SK-MEL-5 (cell line): ENCODE measurements at places on chromosomes 12 and 14.
A peak's percentile ranks its signal among the peaks of the same experiment; 100 is the strongest.

GRCh38 chr14:75831455-75831854 lies 150.3 kb downstream of the TGFB3 start:
- DNase-seq, result no peak

GRCh38 chr12:133081159-133081780 lies 547 bp downstream of the ZNF140 start:
- no peak for DNase-seq

DNA sequence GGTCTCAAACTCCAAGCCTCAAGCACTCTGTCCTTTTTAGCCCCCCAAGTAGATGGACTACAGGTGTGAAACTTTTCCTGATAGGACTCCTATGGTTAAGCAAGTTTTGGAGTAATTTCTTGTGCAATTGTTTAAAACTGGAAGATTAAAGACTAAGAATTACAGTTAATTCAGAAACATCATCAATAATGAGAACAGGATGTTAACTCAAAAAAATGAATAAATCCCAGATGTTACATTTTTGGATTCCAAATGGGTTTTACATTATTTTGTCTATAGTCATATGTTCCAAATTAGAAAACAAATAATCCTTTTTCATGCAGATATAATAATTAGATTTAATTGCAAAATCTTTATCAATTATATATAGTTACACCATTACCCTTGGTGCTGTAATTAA lies 24.4 kb upstream of the KITLG start:
- no peak for DNase-seq

GRCh38 chr14:67853715-67854114 lies 34.1 kb downstream of the RAD51B start:
- DNase-seq, result no peak

DNA sequence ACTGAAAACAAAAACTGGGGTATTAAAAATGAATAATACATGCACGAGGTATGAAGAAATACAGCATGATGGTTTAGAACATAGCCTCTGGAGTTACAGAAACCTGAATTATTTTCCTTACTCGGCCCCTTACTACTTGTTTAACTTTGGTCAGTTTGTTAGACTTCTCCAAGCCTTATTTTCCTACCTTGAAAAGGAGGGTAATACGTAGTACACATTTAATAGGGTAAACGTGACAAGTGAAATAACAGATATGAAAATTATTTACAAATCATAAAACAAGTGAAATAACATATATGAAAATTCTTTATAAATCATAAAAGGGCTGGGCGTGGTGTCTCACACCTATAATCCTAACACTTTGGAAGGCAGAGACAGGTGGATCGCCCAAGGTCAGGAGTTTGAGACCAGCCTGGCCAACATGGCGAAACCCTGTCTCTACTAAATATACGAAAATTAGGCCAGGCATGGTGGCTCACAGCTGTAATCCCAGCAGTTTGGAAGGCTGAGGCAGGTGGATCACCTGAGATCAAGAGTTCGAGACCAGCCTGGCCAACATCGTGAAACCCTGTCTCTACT lies 11.4 kb upstream of the PKP2 start:
- DNase-seq, result no peak

- DNase-seq, result no peak
Observed at GRCh38 chr14:104875811-104876210, 10.7 kb downstream of the CEP170B start.

- no peak for DNase-seq
Observed at GRCh38 chr12:31732926-31733548, 4.2 kb upstream of the AMN1 start.

DNA sequence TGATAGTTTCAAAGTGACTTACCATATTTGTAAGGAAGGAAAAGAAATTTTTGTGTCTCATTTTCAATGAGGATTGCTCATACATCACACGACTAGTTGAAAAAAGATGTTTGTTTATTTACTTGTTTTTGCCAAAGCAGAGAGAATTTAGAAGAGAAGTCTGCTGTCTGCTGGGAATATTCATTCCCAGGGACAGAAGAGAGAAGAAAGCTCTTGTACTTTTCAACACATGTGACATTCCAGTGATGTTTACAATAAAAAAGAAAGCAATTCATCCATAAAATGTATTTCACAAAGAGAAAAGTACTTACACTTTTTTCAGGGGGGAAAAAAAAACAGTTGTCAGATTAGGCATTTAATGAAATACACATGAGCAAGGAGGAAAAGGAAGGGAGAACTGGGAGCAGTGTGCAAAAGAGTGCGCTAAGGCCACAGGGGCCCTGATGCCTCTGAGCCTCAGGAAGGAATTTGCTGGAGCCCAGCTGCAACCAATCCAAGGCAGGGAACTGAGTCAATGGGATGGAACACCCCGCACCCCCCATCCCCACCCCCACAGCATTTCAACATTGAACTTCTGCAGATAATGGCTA lies 115.0 kb downstream of the RPAP3 start:
- peak; percentile 39 for DNase-seq

DNA sequence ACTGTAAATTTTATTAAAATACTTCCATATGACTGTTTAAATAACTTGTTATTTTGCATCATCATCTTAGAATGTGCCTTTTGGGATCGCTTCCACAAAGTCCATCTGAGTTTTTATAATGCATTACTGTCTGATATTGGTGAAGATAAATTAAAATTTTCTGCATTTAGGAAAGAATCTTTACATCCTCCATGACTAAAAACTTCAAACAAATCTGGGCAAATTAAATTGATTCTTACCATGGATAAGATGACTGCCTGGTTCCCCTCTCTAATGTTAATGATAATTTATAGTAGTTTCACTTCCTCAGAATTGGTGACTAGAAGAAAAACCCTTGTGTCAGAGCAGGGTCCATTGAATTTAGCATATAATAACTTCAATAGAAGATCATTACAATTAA lies 94.7 kb upstream of the SLC38A4 start:
- no peak for DNase-seq

DNA sequence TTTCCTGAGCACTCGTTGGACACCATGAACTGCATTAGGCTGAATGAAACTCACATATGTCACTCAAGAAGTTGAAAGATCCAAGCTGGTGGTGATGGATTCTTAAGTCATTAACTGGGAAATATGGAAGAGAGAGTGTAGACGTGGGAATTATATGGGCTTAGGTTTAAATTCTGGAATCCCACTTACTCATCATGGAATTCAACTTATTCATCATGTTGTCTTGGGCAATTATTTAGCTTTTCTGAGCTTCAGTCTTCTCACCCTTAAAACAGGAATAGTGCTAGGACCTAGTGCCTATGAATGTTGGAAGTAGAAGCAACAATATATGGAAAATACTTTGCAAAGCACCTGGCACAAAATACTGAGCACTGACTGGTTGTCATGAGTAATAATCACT lies 292.4 kb upstream of the TBX3 start:
- no peak for DNase-seq

- no peak for DNase-seq
Observed at GRCh38 chr14:82070040-82070439, 536.4 kb upstream of the SEL1L start.

GRCh38 chr12:8985213-8985754 lies 4.1 kb upstream of the KLRG1 start:
- no peak for DNase-seq
